Activated T-cell treated with anti-CD3 and anti-CD28 coated beads for 4 hours (primary cell): ENCODE measurements at places on chromosomes 12 and 14.

- DNase-seq = no peak
Observed at GRCh38 chr12:67091204-67091603, 178.0 kb upstream of the CAND1 start.

DNA sequence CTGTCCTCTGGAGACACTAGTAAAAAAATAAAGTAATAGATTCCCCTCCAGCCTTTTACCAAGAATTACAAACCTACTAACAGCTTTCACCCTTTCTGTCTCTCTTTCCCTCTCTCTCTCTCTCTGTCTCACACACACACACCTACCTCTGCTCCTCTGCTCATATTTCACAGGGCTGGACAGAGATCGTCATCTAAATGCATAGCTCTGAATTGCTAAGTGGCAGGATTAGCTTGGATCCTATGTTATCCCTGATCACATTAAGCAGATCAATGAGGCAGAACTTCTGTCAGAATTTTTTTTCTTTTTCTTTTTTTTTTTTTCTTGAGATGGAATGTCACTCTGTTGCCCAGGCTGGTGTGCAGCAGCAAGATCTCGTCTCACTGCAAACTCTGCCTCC, 22.9 kb downstream of the VCPKMT start:
- DNase-seq = no peak

DNA sequence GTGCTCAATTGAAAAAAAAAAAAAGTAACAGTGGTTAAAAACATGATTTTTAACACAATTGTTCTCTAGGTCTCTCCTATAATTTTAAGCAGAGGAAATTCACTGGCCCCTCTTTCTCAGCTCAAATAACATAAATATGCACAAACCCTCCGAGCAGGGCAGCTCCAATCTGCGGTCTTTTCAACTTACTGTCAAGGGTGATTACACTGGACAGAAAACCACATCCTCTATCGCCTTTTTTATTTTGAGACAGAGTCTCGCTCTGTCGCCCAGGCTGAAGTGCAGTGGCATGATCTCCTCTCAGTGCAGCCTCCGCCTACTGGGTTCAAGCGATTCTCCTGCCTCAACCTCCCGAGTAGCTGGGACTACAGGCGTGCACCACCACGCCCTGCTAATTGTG, 16.5 kb upstream of the GABARAPL1 start:
- no peak for DNase-seq

DNA sequence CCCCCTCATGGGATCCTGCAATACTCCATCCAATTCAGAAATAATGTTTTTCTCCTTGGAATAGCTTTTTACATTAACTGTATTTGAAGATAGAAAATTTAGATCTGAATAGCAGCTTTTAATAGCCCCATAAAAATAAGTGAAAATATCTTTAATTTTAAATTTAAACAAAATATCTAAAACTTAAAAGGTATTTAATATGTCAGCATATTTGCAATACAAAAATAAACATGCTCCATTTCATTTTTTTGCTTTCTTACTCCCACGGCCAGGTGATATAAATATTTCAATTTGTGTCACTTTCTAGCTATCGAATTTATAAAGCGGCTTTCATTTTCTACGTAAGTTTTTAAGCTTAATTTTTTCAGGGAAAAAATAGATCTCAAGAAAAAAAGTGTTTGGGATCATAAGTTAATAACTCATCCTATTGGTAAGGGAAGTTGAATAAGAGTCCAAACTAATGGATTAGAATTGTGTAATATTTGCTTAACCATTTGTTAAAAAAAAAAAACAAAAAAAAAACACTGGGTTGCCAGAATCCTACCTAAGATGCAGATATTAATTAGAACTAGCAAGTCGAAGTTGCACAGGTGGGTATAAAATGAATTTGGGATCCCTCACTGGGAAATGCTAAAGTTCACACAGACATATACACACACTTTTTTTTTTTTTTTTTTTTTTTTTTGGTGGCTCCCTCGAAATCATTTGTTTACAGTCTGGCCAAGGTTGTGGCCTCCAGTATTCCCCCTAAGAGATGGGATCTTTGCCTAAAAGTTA, 47.6 kb downstream of the PPP2R5C start:
- DNase-seq = no peak

GRCh38 chr12:90322006-90322405, 613.4 kb upstream of the ATP2B1 start:
- no peak for DNase-seq

DNA sequence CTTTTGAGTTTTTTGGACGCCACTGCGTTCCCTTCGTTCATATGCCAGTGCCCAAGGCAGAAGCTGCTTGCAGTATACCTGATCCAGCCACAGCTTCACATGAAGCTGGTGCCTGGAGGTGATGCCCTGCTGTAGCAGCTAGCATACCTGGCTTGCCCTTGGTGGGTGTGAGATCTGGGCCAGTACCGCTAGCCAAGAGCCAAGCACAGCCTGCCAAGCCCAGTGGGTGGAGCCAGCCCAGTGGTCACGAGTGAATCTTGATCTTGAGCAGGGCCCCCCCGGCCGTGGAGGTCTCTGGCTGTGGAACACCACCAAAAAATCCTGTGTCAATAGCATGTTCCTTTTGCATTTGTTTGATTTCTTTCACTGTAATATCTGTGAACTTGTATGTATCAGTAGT, 7.3 kb upstream of the M6PR start:
- DNase-seq = no peak

DNA sequence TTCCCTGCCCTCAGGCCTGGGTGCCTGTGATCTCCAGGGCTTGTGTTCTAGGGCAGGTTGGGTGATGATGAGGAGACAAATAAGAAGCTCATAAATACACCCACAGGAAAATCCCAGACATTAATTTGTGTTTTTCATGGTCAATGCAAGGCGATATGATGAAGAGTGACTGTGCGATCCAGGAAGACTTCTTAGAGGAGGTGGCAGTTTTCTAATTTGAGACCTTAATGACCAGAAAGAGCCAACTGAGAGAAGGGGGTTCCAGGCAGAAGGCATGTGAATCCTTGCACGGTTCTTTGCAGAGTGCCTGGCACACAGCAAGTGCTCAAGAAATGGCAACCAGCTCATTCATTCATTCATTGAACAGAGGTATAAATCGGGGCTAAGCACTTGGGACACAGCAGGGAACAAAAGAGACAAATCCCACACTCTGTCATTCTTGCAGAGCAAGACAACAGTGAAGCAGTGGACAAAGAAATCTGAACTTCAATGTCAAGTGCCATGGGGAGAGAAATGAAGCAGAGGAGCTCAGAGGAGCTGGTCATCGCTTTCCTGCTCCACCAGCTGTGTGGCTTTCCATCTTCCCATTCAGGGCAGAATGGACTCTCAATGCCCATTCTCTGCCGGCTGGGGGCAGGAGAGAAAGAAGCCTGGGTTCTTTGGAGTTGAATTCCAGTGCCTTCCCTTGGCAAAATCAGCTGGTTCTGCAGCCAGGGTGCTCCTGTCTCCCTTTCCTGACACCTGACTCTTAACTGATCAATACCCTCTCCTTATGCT, 128.3 kb downstream of the AACS start:
- no peak for DNase-seq

- no peak for DNase-seq
Observed at GRCh38 chr14:102279688-102280348, 25.1 kb downstream of the MOK start.

- DNase-seq = no peak
Observed at GRCh38 chr12:109766251-109766778, 52.7 kb downstream of the FAM222A start.

DNA sequence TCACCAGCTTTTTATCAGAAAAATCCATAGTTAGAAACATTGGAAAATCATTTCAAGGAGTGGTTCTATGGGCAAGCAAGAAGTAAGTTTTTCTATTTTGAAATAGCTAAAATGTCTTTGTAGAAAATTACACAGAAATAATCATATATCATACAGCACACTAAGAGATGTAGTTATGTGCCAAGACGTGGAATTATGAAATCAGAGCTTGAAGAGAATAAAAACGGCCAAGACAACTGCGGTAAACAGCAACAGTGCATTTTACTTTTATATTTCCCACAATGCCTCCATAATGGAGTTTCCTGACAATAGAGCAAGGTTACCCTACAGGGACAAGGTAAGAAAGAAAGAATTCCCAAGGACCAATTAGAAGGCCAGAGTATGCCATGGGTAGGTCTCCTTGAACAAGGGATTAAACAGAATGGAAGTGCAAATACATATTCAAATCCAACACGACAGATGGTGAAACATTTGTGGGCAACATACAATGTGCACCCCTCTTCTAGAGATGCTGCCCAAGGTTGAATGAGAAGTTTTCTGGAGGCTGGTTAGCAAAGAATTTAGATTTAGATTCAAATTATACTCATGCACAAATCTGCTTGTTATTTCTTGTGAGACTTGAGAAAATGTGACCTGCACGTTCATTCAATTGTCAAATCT, 76.1 kb upstream of the BTG1 start:
- DNase-seq = no peak

DNA sequence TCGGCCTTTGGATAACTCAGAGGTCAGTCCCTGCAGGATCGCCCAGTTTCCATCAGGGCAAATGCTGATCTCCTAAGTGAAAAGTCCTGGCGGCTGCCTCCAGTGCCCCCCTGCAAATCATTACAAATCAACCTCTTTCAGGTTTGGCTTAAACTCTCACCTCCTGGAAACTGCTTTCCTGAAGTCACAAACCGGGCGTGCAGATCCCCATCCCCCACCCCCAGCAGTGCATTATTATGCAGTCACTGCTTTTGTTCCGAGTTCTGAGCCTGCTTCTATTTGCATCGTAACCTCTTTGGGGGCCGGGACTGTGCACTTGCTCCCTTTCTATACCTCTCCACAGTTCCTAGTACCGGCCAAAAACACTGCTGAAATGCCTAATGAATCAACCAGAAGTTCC, at the start of gene USP44:
Gene USP44 (minus strand): TSS at position 172 of the 400 bp plus-strand sequence. CDS start 17,220 bp downstream, outside the sequence.
- DNase-seq = no peak

DNA sequence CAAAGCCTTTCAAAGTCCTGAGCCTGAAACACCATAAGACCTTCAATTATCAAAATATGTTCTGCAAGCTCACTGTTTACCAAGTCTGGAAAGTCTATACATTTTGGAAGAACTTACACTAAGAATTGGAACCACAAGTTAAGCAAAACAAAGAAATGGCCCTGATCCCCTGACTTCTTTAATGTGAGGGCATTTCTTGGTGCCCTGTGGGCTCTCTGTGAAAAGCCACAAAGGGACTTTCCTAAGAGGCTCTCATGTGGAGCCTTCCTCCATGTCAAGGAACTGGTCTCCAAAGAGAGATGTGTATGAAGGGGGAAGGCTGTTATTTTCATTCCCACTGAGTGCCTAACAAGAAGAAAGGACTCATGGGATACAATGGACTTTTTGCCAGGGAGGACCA, 13.5 kb upstream of the MYH6 start:
- no peak for DNase-seq

GRCh38 chr12:93794738-93795137, 117.6 kb downstream of the CRADD start:
- no peak for DNase-seq

DNA sequence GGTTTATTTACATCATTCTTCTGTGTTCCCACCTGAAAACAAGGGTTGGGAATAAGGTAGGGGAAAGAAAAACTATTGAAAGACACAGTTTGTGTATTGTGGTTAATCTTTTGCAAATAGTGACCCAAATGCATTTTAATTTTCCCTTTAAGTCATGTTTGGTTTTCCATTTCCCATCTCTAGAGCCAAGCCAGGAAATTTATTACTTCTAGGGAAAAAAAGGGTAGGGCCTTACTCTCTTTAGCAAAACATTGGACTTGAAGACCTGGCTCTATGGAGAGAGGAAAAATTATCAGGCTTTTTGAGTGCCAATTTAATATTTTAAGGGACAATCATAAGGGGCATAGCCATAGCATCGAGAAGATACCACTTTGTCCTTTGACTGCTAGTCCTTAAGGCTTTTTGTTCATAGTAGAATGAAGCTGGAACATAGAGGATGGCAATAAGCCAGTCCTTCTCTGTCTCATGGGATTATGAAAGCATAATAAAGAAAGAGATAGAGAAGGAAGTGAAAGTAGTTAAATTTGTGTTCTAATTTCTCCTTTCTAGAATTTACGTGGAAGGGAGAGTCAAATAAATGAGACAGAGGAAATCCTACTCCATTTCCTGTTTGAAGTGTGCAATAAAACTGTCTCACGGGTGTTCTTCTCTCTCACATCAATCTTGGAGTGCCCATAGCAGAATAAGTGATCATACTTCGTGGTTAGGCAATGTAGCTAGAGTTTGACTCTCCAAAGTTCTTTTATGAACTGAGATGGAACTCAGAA, 50.9 kb upstream of the PPFIA2 start:
- no peak for DNase-seq

DNA sequence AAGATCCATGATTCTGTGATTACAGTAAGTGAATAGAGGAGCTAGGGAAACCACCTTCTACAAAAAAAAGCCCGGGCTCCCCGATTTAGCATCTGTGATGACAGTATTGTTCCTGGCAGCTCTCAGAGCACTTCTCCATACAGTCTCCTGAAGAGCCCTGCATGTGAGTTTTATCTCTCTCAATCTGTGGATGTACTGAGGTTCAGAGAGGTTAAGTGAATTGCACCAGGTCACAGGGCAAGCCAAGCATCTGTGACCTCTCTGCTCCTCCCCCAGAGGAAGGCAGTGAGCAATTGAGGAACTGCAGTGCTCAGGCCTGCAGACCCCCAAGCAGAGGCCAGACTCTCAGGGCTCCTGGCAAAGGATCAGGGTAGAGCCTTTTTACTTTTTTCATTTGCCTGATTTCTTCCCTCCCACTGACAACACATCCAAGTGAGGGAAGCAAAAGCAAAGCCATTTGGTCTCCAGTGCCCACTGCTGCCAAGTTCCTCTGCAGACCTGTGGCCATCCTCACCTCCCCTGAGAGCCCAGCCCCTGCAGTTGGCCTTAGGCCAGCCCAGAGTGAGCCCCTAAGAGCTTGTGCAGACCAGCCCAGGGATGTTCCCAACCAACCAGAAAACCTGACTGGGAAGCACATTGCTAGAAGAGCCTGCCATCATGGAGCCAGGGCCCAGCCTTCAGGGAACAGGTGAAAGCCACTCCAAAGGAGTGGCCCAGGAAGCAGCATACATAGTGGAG, 47.6 kb upstream of the PNMA1 start:
- DNase-seq = no peak

DNA sequence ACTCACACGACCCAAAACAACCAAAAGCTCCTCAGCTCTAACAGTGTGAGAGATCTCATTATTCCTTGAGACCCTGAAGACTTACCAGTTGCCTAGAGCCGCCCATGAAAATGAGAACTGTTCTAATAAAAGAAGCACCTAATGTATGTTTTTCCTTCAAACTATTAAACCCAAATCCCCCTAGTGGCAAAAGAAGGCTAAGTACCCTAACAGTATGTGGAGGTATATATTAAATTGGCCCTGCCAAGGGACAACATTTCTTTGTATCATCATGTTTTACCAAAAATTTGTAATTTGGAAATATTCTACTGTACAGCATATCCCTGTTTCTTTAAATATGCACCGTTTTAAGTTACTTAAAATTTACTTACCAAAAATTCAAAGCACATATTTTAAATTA, 38.0 kb upstream of the PPFIA2 start:
- DNase-seq = no peak

- no peak for DNase-seq
Observed at GRCh38 chr12:28308891-28309290, 118.6 kb downstream of the CCDC91 start.

DNA sequence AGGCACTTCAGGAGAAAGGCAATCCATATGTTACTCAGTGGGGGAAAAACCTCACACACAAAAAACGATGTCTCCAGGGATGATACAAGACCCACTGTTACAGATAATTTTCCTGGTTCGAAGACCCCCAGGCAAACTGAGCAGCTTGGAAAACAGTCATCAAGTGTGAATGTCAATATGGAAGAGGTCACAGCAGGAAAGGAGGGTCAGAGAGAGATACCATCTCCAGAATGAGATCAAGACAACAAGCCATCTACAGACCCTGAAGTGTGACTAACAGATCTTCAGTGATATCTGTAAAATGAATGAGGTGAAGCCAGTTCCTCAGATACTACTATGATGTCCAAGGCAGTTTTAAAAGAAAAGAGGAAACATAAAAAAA, 28.6 kb downstream of the GNS start:
- DNase-seq = no peak
